Stimulated activated CD8-positive, alpha-beta memory T cell treated with anti-CD3 and anti-CD28 coated beads, Interleukin-15, amount 100 ng/mL, for 1 hour (primary cell): ENCODE measurements at places on chromosomes 16 and 17.

DNA sequence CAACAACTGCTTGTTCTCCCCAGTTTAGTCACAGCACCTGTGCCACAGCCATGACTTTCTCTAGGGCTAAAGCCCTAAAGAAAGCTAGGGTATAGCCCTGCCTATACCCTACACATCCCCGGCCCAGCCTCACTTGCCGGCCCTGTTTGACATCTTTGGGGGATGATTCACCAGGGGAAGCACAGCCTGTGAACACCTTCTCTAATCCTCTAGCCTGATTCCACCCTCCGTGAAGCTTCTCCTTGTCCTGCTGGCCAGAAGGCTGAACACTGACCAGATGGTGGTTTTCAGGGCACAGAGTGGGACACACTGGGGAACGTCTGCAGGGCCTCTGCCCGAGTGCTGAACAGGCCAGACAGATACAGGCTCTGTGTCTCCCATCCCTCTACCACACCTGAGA is 6.0 kb downstream of the CLEC16A start:
- DNase-seq, result no peak

- DNase-seq, result no peak
These were observed 5.7 kb upstream of the PHAF1 start for GRCh38 chr16:67104061-67104460.

DNA sequence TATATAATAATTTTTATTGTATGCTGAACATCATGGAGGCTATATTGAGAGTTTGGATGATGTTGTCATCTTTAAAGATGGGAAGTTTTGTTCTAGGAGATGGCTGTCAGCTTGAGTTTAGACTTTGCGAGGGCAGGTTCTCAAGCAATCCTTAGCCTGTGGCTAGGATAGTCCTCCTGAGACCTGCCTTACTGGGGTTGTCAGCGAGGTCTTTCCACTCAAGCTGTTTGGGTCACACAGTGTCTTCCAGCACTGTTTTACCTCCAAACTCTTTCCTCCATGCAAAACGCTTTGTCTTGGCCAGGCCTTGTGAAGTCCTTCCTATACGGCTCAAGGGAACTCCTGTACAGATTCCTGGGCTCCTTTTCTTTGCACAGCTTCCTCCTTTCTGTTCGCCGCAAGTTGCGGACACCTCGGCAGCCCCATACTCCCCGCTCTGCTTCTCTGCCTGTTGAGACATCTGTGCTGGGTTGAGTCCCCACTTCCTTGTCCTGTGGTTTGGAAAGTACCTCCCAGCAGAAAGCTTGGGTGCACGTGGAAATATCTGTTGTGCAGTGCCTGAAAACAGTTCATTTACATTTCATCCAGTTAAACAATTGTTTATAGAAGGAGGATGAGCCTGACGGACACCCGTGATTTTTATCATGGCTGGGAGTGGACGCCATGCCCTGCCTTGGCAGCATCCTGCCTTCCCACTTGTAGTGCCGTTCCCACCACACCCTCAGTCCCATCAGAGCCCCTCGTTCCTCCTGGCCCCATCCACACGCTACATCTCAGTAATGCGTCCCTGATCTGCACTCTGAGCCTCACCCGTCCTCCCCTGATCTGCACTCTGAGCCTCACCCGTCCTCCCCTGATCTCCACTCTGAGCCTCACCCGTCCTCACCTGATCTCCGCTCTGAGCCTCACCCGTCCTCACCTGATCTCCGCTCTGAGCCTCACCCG is 55.0 kb upstream of the CBFA2T3 start:
- peak; percentile 27 for DNase-seq

DNA sequence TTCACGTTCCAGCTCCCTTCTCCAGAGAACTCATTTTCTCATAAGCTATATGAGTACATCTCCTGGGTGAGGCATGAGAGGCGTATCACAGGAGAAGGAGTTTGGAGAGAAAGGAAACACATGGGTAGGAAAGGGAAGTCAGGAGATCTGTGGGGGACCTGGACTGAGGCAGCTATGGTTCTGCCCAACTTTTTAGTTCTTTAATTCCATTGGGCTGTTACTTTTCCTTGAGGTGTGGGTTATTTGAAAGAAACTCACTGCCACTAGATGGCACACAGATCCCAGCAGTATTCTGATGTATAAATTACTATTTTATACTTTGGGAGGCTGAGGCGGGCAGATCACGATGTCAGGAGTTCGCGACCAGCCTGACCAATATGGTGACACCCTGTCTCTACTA is 63.6 kb downstream of the NUP93 start:
- no peak for DNase-seq

- DNase-seq, result no peak
These were observed 50.7 kb downstream of the ANKRD11 start for GRCh38 chr16:89439659-89440058.

GRCh38 chr17:40963838-40964237 is 2.9 kb downstream of the KRT39 start:
- DNase-seq, result no peak

DNA sequence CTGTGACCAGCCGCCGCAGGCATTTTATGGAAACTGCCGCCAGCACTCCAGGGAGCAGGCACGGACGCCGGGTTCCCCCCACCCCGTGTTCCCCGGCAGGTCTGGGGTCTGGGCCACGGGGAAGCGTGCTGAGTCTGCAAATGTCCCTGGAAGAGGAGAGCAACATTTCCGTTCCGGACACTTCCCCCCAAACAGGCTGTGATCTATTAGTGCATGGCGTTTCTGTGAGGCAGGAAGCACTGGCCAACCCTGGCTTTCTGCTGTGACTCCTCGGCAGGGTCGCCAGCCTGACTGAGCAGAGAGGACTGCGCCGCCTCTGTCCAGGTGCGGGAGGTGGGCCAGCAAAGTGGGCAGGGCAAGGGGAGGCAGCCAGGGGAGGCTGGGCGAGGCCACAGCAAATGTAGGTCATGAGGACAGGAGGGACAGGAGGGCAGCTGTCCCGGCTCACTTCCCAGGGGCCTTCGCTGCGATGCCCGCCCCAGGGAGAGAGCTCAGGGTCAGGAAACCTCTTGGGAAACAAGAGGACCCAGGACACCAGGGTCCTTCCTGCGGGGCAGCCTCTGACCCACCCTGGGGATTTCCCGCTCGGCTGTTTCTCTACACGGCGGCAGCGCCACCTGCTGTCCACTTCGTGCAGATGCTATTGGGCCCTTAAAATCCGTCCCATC is 9.5 kb downstream of the FOXF1 start:
- peak; percentile 21 for DNase-seq

DNA sequence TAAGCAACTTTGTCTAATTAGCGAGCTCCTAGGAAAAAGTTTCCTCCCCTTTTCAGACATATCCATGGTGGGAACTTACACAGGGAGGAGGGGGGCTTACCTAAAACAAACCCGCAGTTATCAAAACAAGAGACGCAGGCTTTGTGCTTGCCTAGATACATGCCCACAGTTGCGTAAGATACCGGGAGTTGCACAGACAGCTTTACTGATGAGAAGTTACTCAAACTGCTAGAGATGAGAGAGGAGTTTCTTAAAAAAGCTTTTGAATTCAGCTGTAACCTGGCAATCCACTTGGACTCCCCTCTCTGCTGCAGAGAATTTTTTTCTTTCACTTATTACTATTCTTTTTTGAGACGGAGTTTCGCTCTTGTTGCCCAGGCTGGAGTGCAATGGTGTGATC is 6.8 kb upstream of the ZP2 start:
- DNase-seq, result no peak

- no peak for DNase-seq
These were observed 126.4 kb downstream of the SALL1 start for GRCh38 chr16:51024703-51025102.

GRCh38 chr17:75010683-75011400 is 1.6 kb upstream of the MRPL58 start:
- DNase-seq, result no peak

GRCh38 chr17:9018726-9019125 is 2.6 kb upstream of the NTN1 start:
- no peak for DNase-seq

- DNase-seq, result peak; percentile 58
These were observed 8.5 kb downstream of the ALOXE3 start for GRCh38 chr17:8109661-8110455.

- DNase-seq, result no peak
These were observed 65.0 kb downstream of the TBC1D16 start for GRCh38 chr17:79970576-79971068.

- no peak for DNase-seq
These were observed 7.7 kb downstream of the MIEF2 start for GRCh38 chr17:18267927-18268711.

- DNase-seq, result no peak
These were observed 662 bp upstream of the TUBB3 start for GRCh38 chr16:89922477-89922883.

DNA sequence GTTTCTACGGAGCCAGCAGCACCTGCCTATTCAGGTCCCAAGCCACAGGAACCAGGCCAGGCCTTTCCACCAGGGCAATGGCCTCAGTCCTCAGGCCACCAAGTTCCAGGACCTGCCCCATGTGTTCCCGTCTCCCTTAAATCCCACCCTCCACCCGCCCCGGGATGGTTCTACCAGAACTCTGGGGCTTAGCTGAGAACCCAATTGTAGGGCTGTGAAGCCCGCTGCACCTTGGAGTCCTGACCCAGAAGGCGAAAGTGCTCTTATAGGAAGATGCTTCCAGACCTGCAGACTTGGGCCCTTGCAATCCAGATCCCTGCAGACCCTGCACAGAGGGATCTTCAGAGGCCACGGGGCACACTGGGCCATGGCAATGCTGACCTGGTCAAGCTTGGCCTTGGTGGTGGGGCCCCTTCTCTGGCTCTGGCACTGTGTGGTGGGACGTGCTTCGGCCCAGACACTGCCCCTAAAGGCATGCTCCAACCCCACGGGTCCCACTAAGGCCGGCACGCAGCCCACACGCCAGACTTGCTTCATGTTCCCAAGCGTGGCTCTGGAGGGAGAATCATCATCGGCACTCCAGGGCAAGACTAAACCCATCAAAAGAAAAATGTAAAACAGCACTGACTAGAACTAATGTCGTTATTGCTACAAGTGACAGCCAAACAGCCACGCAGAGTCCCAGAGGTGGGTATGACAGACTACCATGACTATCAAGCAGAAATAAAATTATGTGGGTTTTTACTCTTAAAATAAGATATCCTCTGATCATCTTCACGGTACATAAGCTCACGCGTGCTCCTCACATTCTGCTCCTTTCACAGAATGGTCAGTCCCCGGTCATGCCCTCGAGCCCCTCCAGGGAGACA is 41.3 kb upstream of the ATP2A3 start:
- no peak for DNase-seq

DNA sequence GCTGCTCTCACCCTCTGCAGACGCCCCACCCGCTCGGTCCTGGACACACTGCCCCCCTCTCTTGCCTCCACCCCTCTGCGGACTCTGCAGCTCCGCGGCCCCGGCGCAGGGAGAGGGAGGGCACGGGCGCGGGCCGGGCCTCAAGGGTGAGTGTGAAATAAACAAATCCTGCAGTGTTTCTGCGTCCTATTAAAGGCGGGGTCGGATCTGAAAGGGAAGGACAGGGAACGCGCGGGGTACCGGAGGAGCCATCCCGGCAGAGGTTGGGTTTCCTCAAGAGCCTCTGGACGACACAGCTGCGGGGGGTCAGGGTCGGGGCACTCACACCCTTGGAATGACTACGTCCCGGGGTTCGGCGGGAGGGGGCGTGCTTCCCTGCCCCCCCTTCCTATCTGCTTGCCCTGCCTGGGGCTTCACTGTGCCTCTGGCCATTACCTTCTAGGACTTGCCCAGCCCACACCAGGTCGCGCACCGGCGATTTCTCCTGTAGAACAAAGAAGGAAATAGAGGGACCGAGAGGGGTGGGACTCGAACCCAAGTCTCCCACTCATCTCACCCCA is 466 bp upstream of the HSF4 start:
- no peak for DNase-seq

GRCh38 chr17:44023545-44024270 is 8.9 kb upstream of the TMEM101 start:
- no peak for DNase-seq

- no peak for DNase-seq
These were observed 6.7 kb downstream of the ZNF423 start for GRCh38 chr16:49849037-49849753.

DNA sequence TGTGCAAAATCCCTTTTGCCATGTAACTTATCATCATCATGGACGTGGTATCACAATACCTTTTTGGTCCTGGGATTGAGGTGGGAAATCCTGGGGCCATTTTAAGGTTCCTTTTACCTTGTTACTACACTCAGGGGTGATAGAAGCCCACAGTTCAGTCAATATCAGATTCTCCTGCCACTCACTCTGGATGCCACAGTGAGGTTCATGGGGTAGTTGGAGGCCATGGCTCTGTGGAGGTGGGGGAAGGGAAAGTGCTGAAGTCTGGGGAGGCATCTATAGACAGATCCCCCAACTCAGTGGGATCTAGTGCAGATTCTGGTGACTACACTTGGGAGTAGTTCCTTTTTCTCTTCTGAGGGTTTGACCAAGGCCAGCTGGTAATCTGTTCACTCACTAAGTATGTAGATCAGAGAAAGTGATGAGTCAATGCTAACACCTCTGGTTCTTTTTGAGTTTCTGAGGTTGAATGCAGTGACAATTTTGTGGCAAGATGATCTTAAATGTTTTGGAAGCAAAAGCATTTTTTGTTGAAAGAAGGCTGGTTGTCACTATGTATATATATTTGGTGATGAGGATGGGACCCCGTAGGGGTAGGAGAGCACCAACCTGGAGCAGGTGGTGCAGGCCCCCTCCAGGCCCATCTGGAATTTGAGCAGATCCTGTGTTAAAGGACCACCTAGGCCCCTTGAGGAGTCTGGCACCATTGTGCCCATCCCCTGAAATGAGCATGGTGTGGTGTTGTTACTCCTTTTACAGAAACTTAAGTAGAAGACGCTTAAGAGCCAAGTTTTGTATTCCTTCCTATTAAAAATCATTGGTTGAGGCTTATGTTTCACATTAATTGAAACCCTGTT is 18.8 kb upstream of the IRF8 start:
- no peak for DNase-seq

- DNase-seq, result no peak
These were observed 171.1 kb downstream of the SNX29 start for GRCh38 chr16:12147681-12148080.

DNA sequence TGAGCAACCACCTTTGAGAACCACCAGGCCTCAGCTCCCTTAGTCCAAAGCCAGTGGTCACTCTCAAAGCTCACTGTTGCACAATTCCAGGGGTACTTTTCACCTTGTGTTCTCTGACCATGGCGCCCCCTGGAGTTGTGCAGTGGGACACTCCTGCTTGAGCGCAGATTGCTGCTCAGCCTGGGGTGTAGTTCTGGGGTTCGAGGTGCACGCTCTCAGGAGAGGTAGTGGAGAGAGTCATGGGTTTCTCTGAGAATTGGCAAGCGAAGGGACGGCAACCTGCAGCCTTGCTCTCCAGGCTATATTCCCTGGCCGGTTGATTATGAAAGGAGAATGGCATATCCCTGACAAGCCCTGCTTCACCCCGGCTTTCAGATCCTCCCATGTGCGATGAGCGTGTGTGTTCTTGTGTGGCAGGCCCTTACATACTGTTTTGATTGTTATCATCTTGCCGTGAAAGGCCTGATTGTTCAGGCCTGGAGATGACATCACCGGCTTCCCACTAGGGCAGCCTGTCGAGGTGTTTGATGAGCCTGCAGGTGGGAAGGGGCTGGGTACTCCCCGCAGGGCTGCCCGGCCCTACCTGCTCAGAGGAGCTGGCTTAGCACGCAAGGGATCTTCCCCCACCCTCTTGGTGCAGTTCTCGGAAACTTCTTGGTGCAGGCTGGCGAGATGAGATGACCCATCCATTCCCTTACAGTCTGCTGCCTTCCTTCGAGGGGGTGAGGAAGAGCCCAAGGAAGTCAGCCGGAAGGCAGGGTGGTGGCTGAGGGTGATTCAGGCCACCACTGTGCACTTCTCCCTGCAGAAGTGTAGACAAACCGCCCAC is 431.2 kb downstream of the SLC39A11 start:
- DNase-seq, result no peak

- no peak for DNase-seq
These were observed 627.8 kb downstream of the KCNJ2 start for GRCh38 chr17:70797166-70797565.

GRCh38 chr16:17343028-17343427 is 127.7 kb downstream of the XYLT1 start:
- no peak for DNase-seq
